Hepatocyte (in vitro differentiated cells): ENCODE measurements at places on chromosomes 4 and X. TPM values are rescaled to one million over a fixed set of nuclear protein-coding genes. Genes with fewer than 3 reads are reported as not detected.

DNA sequence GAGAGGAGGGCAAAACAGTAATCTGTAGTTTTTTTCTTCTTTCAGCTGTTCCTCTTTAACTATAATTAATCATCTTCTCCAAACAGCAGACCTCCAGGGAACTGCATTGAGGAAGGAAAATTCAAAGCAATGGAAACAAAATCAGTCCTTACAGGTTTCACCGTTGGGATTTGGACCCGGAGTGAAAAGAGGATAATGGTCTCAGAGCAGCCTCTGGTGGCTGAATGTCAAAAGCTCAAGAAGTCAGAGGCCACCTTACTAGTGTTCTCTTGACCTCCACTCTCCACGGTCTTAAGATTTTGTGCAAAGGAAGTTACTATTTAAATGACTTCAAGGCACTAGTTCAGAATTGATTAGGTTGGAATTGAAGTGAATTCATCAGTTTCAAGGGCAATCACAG, 16.0 kb upstream of the MID1 start:
- peak overlapping the region; percentile 3 for H3K27ac ChIP-seq
- H3K4me3 ChIP-seq = no peak overlapping the region
- H3K36me3 ChIP-seq = no peaks in the 10 kb centered on the region
- DNase-seq = peak; percentile 46

- no peaks in the 10 kb centered on the region for H3K27me3 ChIP-seq
- no peaks in the 10 kb centered on the region for H3K36me3 ChIP-seq
- H3K4me1 ChIP-seq = peaks cover 2% of the 10 kb centered on the region
- no peak overlapping the region for H3K4me3 ChIP-seq
Observed at GRCh38 chr4:3286335-3287175, 6.3 kb upstream of the RGS12 start.

DUSP9 gene
- 48.2 and 75.5 TPM in 2 replicates for polyA plus RNA-seq

DNA sequence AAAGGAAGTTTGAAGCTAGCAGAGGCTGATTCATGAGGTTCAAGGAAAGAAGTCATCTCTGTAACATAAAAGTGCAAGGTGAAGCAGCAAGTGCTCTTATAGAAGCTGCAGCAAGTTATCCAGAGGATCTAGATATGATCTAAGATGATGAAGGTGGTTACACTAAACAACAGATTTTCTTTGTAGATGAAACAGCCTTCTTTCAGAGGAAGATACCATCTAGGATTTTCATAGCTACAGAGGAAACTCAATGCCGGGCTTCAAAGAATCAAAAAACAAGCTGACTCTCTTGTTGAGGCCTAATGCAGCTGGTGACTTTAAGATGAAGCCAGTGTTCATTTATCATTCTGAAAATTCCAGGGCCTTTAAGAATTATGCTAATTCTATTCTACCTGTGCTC, 28.8 kb downstream of the NR0B1 start:
- no peak for DNase-seq
- H3K4me3 ChIP-seq = no peak overlapping the region
- no peak overlapping the region for H3K27ac ChIP-seq
- H3K36me3 ChIP-seq = no peaks in the 10 kb centered on the region
- no peaks in the 10 kb centered on the region for H3K27me3 ChIP-seq

NPY5R gene
- polyA plus RNA-seq = 0.46 and 0.72 TPM in 2 replicates

IL2 gene
- not detected in 2 replicates for polyA plus RNA-seq

NDP gene
- 12.2 and 12.5 TPM in 2 replicates for polyA plus RNA-seq
